ENCODE measurements at places on chromosomes 7 and 10.

GRCh38 chr10:115879372-115880089 lies 393.5 kb downstream of the GFRA1 start:
- no peak for DNase-seq

- DNase-seq: no peak
Measured at GRCh38 chr7:42426163-42426562, 189.2 kb upstream of the GLI3 start.

DNA sequence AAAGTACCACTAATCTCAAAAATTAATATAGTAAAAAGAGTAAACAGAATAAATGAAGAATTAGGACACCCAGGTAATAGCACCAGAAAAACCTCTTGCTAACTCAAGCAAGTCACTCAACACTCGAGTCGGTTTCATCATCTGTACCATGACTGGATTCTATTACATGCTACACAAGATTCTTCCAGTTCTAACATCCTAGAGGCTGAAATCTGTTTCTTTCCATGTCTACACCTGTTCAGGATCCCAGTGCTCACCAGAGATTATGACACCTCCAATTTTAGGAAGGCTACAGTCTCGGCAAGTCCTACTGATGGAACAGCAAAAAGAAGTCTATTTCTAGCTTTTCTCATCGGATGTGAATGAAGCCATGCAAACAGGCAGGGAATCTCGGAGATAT lies 95.3 kb upstream of the ANK3 start:
- no peak for DNase-seq

GRCh38 chr10:128530301-128530700 lies 404.1 kb upstream of the MKI67 start:
- DNase-seq: no peak

- no peak for DNase-seq
Measured at GRCh38 chr10:8130973-8131911, 76.8 kb downstream of the GATA3 start.

GRCh38 chr10:121873236-121873635 lies 54.6 kb downstream of the ATE1 start:
- DNase-seq: no peak

- no peak for DNase-seq
Measured at GRCh38 chr7:109246330-109247077, 676.8 kb downstream of the DNAJB9 start.

DNA sequence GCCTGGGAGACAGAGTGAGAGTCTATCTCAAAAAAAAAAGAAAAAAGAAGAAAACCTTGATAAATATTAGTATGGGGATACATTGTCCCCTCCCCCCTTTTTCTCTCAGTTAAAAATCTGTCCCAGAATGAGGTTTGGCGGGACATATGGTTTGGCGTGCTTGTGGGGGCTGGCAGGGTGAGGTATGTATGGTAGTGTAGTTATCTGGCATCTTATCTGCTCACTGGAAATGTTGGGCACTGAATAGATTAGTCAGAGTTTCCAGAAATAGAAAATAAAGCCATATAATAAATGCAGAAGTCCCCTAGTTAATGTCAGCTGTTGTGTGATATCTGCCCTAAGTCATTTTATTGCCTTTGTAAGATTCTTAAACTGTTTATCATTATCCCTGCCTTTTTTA lies 397.5 kb upstream of the GALNT17 start:
- DNase-seq: no peak

DNA sequence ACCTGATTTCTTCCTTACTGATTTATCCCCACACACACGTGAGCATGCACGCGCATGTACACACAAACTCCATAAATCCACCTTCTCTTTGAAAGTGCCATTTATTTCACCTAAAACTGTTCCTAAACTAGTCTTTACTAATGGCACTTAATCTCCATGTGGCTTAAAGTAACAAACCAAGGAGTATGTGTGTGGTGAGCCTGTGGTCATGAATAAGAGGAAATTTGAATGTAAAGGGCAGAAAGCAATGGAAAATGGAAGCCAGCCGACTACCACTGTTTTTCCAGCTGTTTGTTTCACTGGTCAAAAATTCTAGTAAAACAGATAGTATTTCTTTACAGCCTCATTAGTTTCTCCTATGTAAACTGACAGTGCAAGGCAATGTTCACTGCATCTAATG lies 23.8 kb downstream of the SEMA3C start:
- DNase-seq: no peak

DNA sequence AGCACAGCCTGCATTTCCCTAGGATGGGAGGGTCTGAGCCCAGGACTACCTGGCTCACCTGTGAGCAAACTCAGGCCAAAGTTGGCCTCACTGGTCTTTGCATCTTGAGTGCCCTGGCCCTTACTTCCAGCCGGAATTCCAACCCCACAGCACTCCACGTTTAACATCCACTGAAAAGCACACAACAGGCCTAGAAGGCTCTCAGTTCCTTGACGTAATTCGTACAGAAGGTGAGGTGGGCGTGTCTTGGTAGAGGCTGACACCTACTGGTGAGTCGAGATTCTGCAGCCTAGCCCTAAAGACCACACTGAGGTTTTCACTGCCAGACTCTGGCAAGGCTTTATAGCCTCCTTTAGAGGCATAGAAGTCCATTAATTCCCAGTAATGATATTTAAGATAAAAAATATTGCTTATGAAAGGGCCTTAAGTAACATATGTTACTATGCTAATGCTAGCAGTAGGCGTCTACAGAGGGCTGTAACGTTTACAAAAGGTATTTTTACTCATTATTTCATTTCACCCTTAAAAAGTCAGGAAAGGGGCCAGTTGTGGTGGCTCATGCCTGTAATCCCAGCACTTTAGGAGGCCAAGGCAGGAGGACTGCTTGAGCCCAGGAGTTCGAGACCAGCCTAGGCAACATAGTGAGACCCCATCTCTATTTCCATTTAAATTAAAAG lies 95.8 kb downstream of the HIP1 start:
- DNase-seq: no peak

DNA sequence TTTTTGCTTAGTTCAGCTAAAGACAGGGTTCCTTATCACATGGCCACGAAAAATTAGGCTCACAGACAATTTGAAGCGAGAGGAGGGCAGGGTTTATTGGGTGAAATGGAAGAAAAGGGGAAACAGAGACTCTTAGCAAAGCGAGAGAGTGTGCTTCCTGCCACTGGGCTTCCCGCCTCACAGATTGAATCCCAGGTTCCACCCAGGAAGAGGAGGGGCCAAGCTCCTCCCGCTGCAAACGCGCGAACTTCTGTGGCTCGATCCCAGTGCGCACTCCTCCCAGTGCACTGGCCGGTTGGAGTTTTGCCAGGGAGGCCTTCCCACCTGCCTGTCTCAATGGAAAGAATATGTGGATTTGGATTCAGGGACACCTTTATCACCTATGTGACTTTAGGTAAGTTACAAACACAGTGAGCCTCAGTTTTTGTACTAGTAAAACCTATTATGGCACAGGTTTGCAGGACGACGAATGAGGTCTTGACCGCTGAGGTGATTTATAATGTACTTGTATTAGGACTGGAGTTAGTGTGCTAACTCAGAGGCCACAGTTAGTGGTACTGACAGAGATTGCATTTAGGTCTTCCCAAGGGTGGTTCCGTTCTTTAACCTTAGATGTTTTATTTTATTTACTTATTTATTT lies 48.5 kb upstream of the SP8 start:
- DNase-seq: no peak

DNA sequence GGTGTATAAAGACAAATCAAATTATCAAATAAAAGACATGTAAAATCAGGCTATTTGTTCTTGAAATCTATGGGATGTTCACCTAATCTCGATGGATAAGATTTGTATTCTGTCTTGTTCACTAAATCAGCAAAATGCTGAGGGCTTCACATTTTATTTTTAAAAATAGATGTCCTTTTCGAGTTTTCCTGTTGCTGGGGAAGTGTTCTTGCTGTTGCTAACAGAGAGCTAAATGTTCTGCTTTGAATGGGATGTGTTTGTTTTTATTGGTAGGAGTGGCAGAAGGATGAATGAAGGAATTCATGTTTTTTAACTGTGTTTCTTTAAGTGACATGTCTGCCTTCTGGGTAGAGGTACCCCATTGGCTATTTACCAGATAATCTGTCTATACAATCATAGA lies 7.3 kb upstream of the SNX13 start:
- DNase-seq: no peak

DNA sequence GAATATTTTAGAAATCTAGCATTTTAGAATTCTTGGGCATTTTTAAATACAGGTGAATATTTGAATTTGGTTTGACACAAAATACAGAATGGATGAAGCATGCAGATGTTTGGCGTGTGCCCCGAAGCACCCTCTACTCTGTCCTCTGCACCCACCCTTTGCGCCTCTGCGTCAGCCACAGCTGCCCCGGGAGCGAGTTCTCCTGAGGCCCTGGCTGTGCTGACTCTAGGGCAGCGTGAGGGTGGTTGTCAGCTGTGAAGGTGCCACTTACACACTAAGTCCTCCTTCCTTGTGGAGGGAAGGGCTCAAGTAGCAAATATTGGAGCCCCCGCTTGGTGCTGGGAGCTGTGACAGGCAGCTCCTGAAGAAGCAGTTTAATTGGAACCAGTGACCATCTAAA lies 48.4 kb downstream of the DAGLB start:
- DNase-seq: no peak

DNA sequence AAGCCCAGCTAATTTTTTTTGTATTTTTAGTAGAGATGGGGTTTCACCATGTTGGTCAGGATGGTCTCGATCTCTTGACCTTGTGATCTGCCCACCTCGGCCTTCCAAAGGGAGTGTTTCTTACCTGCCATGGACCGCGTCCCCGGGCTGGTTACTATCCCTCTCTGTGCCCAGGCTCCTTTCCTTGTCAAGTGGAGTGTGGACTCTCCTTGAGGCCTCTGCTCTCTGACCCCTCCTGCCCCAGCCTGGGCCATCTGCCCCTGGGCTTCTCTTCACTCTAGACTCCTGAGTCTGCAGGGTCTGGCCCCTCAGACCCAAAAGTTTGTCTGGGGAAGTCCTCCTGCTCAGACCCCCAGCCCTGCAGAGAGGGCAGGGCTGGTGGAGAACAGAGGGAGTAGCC lies 20.7 kb downstream of the NEURL1 start:
- DNase-seq: no peak
